IPS DF 19.7 (cell line): ENCODE measurements at places on chromosomes 7 and 10.

DNA sequence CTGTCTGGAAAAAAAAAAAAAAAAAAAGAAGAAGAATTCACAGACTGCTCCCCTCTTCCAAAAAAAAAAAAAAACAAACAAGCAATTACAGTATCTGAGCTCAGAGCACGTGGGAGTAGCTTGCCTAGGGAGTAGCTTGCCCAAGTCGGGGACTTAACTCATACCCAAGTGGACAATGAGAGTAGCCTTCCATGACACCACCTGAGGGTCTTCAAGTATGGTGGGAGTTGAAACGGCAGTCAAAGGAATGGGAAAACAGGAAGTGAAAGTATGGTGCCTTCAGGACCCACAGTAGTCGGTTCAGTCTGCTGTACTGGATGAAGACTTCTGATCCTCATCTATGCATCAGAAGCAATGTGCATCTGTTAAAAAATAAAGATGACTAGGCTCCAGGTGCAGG, 10.6 kb downstream of the VOPP1 start:
- DNase-seq = no peak

DNA sequence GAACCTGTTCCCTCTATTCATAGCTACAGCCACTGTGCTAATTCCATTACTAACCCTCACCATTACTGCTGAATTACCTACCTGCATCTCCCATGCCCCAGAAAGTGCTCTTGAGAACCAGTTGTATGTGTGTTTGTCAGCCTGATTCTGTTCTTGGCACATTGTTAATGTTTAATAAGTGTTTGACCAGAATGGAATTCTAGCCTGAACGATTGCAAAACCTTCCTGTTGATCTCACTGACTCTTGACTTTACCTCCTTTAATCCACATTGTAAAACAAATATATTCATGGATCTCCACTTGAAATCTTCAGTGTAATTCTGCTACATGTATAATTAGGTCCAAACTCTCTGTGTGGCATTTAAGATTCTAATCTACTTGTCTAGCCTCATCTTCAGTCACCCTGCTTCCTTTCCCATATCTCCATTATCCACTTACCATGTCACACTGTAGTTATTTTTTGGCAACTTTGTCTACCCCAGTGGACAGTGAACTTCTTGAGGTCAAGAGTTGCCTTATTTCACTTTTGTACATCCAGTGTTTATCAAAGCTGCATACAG, 4.9 kb downstream of the ZNF277 start:
- no peak for DNase-seq

GRCh38 chr7:25632616-25633015, 404.3 kb upstream of the NPVF start:
- no peak for DNase-seq

DNA sequence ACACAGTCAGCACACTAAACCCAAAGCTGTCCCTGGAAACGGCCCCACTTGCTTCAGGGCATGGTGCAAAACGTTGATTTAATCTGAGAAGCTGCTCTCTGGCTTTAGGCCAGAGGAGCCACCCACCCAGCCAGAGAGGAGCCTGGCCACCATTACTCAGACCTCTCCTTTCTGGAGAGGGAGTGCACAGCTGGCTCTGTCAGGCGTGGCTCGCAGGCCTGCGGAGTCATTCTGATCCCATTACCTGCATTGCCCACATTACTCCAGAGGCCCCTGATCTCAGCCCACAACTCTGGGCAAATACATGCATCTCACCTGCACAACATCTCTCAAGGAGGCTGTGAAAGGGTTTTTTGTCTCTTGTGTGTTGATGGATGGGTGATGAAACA, 370.0 kb upstream of the IGFBP3 start:
- no peak for DNase-seq

- no peak for DNase-seq
Observed at GRCh38 chr10:77879710-77880109, 46.8 kb downstream of the DLG5 start.

DNA sequence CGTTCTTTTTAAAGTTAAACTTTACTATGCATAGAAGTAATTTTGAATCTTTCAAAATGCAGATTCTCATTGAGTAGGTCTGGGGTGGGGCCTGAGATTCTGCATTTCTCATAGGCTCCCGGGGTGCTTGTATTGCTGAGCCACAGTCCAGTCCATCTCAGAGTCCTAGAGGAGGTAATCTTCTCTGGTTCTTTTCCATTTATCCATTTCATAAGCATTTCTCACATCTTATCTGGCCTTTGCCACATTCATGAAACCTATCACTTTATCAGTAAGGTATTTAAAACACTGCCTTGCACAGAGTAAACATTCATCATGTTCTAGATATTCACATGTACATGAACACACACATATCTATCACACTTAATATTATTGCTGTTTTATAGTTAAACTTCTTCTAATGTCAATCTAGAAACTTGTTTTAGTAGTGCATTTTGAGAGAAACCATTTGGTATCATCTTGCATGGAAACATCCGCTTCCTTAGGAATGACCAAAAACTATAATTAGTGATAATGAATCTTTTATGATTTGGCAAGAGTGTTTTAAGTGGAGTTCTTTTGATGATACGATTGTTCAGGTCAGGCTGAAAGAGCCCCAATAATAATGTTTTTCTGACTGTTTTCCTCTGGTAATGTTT, 12.0 kb downstream of the GNAI1 start:
- DNase-seq = no peak

DNA sequence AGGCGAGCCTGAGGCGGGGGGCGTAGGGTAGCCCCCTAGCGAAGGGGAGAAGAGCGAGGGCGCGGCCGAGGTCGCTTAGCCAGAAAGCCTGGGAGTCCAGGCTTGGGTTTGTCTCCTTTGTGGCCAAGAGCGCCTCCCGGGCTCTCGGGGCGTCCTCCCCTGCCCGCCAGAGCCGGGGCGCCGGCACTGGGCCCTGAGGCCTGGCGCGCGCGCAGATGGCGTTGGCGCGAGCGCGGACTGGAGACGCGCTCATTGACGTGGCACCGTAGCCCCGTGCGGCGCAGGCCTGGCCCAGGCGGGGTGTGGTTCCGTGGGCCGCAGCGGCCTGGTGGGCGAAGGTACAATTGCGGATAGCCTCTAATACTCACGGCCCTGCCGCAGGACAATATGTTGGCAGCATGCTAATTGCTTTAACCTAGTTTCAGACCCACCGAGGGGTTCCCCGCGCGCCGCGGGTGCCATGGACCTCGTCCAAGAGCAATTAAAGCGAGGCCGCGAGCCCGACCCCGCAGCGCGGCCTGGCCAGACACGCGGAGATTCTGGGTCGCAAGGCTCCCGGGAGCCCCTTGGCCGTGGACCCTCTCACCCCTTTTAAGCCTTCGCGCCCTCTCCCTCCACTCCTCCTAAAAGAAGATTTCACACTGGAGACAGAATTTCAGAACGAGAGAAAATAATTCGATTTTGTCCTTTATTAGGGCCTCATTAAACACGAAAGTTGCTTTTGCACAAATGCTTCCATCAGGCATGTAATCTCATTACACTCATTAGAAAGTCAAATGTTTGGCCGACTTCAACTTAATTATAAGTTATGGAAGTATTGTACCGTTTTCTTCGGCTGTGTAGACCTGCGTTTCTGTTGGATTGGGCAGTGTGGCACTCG, 3.1 kb downstream of the PTF1A start:
- no peak for DNase-seq

- no peak for DNase-seq
Observed at GRCh38 chr7:17030559-17030958, 148.8 kb upstream of the AGR3 start.

- DNase-seq = no peak
Observed at GRCh38 chr7:76352193-76352592, 6.6 kb downstream of the YWHAG start.

- no peak for DNase-seq
Observed at GRCh38 chr10:375815-376505, 240.7 kb downstream of the ZMYND11 start.

- no peak for DNase-seq
Observed at GRCh38 chr10:121713486-121713885, 115.2 kb upstream of the FGFR2 start.

GRCh38 chr10:13706604-13707003, 119.8 kb downstream of the PRPF18 start:
- DNase-seq = no peak

DNA sequence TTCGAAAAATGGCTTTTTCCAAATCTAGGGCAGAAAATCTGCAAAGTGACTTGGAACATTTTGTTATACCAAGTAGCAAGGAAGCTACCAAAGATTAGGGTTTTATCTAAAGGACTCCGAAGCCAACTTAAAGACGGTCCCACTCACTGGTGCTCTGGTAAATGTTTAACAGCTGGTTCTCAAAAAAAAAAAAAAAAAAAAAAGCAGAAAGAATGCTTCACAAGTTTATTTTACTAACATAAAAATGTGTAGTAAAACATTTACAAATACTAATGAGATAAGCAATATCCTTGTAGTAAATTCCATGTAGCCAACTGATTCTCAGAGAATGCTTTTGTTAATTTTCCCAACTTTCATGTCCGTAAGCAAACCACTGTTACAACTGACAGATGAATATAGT, 38.4 kb downstream of the TAF3 start:
- no peak for DNase-seq

DNA sequence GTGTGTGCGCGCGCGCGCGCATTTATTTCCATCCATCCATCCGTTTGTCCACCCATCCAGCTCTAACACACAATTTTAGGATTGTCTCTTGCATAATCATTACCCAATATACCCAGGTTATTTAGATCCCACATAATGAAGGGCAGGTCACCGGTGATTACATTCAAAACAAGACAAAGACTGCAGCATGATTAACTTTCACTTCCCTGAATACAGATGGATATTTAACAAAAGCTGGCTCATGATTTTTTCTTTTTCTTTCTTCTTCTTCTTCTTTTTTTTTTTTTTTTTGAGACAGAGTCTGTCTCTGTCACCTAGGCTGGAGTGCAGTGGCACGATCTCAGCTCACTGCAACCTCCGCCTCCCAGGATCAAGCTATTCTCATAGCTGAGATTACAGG, 86.2 kb downstream of the SH3PXD2A start:
- DNase-seq = no peak

DNA sequence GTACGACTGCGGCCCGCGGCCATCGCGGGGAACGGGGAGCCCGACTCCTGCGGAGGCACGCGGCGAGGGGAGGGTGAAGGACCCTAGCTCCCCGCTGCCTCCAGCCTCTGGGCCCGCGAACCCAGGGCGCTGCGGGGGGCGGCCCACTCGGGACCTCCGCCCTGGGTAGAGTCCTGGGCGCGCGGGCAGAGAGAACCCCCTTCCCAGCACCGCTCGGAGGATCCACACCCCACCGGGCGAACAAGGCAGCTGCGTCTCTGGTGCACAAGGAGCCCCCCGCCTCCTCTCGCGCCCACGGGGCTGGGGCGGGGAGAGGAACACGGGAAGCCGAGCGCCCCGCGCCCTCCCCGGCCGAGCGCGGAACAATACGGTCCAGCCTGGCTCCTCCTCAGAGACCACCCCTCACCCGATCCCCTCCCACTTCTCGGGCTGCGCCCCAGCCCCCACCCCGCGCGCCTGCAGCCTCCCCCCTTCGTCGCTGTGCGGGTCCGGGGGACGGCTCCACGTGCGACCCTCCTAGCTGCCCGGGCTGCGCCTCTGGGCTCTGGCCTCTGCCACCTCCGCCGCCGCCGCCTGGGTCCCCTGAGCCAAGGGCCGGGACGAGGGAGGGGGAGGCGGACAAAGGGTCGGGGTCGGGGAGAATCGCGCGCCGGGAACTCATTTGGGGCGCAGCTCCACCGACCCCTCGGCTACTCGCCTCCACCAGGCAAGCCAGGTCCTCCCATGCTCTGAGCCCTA, at the start of gene WDR86:
WDR86 (minus strand) TSS at position 372 of the 738 bp plus-strand sequence. CDS start 449 bp downstream, outside the sequence.
- no peak for DNase-seq

- DNase-seq = no peak
Observed at GRCh38 chr7:66050337-66050957, 25.2 kb upstream of the ASL start.

DNA sequence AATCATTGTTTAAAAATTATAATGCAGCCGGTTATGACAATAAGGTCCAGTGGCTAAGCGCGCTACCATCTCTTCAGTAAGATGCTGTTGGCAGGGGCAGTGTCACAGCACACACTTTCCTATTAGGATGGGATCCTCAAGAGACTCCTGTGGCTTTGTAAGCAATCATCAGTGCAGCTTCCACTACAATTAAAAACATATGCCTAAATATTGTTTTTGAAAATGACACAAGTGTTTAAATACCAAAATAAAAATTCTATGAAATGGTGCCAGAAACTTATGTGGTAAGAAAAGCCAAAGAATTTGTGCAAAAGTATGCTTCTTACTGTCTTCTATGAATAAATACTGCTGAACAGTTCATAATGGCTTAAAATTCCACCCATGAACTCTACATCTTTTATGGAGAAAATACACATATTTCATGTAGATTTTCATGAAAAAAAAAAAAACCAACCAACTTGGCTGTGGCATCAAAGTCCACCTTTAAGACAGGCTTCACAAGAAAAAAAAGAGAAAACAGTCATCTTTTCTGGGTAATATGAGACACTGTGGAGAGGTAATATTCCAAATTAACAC, 132.8 kb downstream of the SEMA3C start:
- no peak for DNase-seq

DNA sequence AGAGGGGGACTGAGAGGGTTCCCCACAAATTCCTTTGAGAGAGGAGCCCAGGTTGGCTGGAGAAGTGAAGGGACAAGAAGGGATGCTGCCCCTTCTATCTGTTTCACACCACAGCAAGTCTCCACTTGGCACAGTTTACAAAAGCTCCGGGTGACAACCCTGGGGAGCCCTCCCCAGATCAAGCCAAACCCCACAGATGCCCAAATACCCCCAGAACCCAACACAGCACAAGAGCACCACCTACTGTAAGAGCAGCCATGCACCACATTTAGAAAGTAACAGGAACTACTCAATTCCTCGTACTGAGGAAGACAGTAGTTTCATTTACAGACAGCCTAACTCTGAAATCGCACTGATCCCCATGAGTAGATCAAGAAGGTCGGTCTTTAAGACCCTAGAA, 67.8 kb upstream of the ATP6V0A4 start:
- DNase-seq = no peak

DNA sequence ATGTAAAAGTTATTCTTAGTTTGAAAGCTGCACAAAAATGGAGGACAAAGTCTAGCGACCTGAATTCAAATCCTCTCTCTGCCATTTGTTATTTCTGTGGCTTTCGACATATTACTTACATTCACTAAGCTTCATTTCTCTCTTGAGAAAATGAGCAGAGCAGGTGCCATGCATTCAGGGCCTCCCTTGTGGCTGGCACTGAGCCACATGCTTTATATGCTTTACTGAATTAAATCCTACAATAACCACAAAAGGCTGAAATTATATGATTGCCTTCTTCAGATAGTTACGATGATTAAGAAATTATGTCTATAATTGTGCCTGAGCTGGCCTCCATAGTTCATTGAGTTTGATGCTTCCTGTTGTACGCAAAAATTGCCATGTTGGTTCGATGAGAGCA, 98.7 kb downstream of the NPSR1 start:
- no peak for DNase-seq
